ENCODE measurements at places on chromosomes 16 and 17.

- no peak for DNase-seq
Observed at GRCh38 chr16:26169473-26169872, 477.7 kb downstream of the HS3ST4 start.

DNA sequence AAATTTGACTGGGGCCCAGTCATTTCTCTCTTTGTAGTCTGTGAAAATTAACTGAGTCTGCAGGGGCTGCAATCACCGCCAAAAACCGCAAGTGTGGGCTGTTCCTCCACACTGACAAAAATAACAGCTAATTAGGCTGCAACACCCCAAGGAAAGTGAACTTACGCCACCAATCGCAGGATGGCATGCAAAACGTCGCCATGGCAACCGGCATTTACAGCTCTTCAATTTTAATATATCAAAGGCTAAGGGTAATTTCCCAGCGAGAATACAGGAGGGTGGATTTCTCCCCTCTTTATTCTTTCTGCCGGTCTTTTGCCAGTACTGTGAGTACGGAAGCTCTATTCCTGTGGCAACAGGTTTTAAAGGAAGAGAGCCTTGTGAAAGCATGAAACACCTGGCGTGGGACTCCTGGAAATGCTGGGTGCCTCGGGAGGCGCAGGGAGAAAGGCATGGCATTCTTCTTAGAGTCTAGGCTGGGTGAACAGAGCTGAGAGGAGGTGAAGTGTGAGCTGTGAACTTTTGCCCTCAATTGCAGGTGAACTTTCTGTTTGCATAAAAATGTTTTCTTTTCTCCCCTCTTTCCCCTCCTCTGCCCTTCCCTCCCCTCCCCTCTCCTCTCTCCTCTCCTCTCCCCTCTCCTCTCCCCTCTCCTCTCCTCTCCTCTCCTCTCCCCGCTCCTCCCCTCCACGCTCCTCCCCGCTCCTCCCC, 399.7 kb downstream of the XYLT1 start:
- peak; percentile 53 for DNase-seq

- DNase-seq = no peak
Observed at GRCh38 chr17:42797067-42798007, 1.2 kb downstream of the COA3 start.

GRCh38 chr17:59221159-59221847, 992 bp downstream of the GDPD1 start:
- DNase-seq = no peak

DNA sequence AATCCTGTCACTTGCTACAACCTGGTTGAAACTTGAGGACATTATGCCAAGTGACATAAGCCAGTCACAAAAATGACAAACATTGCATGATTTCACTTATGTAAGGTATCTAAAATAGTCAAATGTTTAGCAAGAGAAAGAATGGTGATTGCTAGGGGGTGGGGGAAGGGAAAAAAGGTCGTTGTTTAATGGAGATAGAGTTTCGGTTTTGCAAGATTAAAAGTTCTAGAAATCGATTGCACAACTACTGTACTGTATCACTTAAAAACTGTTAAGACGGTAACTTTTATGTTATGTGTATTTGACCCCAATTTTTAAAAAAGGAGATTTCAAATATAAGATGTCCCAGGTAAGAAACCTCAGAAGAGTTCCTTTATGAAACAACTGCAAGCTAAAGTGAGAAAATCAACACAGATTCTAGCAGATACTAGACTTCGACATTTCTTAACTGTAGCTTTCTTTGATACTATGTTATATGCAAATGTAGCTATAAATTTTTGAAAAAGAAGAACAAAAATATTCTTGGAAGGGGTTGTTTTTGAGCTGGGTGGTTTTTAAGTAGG, 5.9 kb downstream of the MEOX1 start:
- no peak for DNase-seq

- DNase-seq = no peak
Observed at GRCh38 chr16:31216422-31217135, at the start of gene PYDC1. Gene PYDC1, minus strand, starts transcription at chr16:31217135. Its CDS starts 107 bp downstream, at chr16:31217028.

DNA sequence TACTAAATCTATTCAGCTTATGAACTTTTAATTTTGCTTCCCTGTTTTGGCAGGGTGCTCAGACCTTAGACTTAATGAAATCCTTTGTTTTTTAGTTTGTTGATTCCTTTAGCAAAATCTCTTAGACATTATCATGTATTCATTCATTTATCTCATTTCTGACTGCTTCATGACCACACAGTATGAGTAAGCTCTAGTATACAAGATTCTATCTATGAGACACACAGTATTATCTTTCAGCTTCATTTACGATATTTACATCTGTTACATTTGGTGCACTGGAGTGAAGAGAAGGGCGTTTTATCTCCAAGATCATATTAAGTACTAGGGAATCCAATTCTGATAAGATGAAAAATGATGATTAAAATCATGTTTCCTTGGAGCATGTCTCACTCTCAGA, 448.1 kb upstream of the CA10 start:
- no peak for DNase-seq

GRCh38 chr16:74607962-74608356, 1.0 kb upstream of the GLG1 start:
- no peak for DNase-seq

DNA sequence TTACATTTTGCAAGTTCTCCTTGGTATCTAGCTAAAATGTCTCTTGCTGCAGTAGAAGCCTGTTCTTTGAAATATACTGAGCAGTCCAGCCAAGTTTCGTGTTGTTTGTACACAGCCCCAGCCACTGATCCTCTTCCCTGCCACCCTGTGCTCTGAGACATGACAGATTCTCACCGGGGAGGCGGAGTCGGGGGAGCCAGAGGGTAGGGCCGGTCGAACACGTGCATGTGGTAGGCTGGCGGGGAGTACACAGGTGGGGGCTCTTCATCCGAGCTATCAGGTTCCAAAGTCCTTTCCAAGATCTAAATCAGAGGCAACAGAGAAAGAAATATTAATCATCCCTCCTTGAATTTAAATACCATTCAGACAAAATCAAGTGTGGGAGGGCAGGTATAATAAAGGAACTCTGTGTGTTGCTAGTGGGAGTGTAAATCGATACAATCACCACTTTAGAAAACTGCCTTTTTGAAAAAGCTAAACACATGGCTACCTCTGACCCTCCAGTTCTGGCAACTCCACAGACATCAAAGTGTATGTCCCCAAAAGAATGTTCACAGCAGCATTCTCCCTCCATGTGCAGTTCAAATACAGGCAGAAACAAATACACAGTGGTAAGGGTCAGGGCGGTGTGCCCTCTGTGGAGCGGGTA, 29.7 kb upstream of the MRPS23 start:
- no peak for DNase-seq

- no peak for DNase-seq
Observed at GRCh38 chr17:1490643-1491442, 1.6 kb downstream of the MYO1C start.

- no peak for DNase-seq
Observed at GRCh38 chr16:46970089-46970488, 3.4 kb downstream of the DNAJA2 start.

- DNase-seq = no peak
Observed at GRCh38 chr16:19822533-19822932, 62.1 kb downstream of the GPRC5B start.

DNA sequence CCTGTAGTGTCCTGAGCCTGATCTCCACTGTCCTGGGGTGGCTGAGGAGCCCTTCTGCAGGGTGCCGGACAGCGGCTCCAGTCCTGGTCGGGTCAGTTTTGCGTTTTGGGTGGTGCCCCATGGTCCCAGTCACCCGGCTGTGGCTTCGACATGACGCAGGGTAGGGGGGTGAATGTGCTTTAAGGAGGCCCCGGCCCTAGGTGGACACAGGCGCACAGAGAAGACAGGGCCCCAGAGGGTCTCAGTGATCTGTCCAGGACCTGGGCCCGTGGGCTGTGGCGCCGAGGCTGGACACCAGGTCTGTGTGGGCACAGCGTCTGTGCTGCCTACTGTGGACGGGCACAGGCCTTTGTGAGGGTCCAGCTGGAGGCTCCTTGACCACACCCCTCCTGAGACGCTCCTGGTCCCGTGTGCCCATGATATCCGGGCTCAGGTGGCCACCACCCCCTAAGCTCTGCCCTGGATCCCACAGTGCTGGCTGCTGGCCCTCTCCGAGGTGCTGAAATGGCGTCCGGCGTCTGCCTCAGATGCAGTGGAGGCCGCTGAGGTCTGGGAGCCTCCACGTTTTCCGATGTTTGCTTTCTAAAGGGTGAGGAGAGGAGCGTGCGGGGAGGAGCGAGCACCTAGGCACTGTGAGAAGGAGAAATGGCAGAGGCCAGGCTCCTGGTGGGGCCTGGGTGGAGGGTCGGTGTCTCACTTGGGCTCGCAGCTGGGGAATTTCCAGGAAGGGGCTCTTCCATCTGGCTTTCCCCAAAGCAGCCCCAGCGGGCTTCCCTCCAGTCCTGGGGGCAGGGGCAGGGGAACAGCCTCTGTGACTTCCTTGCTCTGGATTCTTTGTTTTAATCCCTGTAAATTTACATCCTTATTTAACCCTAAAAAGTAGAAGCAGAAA, 56.1 kb upstream of the ACSF3 start:
- no peak for DNase-seq

DNA sequence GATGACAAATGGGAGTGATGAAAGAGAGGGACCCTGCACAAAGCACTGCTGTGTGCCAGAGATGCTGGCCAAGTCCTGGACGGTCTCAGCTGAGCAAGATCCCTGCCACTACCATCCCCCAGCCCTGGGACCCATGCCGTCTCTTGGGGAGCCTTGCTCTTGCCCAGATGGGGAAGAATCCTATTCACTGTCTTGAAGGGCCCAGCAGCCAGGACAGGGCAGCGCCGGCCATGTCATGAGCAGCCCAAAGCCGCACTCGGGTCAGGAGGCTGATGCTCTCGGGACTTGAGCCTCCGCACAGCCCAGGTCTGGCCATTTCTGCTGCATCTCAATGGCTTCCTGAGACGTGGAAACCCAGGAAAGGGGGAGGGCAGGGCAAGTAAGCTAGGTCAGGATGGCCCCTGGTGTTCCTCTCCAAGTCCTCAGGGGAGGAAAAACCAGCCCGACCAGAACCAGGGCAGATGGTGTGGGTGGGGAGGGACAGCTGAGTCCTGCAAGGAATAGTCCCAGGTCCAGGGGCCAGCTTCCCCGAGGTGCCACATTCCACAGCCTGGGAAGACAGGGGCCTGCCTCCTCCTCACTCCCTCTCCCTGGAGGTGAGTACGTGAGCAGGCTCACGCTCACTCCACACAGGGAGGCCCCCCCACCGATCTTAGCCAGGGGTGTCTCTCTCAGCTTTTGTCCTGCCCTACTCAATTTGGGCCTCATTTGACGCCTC, 7.8 kb upstream of the KRT19 start:
- DNase-seq = no peak

DNA sequence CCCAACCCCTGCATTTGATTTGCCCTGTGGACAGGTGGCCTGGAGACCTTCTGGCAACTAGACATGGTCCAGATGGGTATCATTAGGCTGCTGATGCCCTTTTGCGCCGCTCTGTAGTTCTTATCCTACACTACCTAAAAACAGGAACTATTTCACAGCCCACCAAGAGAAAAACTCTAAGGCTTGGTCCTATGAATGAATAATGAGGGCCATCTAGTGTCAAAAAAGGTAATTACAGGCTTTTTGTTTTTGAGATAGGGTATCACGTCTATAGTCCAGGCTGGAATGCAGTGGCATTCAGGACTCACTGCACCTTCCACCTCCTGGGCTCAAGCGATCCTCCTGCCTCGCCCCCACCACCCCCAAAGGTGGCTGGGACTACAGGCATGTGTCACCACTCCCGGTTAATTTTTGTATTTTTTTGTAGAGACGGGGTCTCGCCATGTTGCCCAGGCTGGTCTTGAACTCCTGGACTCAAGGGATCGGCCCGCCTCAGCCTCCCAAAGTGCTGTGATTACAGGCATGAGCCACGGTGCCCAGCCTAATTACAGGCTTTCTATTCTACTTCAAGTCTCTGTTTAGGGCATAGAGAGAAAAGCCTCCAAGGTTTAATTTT, 20.9 kb downstream of the COIL start:
- DNase-seq = no peak

DNA sequence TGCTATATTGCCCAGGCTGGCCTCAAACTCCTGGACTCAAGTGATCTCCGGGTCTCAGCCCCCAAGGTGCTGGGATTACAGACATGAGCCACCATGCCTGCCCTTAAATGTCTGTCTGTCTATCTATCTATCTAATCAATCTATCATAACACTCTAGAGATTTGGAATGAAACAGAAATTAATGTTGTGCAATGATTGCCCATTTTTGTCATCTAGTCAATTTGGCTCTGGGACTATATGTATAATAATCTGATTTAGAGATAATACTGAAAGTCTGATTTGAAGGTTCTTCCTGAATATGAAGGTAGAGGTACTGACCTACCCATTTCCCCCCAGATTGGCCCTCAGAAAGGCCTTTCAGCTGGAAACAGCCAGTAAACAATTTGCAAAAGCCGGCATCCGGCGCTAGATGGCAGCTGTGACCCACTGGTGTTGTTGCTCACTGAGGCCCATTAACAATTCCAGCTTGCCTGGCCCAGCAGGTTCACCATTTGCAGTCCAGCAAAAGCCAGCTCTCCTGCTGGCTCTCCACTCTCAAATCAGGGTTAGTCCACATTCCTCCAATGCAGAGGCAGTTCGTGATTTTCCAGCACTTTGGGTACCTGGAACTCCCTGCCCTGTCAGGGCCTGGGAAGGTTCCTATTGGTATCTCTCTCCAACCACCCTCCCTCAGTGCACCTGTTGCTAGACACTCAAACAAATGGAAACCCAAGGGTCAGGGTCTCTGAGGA, 22.9 kb upstream of the C16orf87 start:
- peak; percentile 17 for DNase-seq

- DNase-seq = peak; percentile 26
Observed at GRCh38 chr16:11224096-11224893, 31.7 kb downstream of the SOCS1 start.

GRCh38 chr16:24372824-24373223, 116.7 kb downstream of the CACNG3 start:
- DNase-seq = no peak

- DNase-seq = no peak
Observed at GRCh38 chr16:56866955-56867830, 2.2 kb downstream of the SLC12A3 start.

DNA sequence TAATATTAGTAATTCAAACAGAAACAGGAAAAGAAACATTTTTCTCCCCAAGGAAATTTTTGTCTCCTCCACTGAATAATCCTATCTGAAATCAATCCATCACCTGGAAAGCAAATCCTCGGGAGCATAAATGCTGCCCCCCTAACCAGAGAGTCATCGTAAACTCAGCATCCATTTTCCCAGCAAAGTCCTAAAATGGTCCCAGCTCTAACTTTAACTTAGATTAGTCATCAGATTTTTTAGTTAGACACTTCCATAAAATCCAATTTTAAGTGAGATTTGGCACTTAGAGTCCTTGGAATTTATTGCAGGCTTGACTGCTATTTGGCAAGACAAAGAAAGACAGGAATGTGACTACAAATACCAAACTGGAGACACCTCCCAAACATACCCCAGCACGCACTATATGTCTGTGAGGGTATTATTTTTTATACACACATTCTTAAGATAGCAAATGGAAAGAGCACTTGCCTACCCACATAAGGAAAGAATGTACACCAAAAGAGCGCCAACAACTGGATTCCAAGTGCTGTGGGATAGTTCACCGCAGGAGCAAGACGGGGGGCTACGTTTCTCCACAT, 15.4 kb downstream of the SCO1 start:
- DNase-seq = no peak
